ENCODE measurements at places on chromosomes 5 and 9.
A peak's percentile ranks its signal among the peaks of the same experiment; 100 is the strongest.

DNA sequence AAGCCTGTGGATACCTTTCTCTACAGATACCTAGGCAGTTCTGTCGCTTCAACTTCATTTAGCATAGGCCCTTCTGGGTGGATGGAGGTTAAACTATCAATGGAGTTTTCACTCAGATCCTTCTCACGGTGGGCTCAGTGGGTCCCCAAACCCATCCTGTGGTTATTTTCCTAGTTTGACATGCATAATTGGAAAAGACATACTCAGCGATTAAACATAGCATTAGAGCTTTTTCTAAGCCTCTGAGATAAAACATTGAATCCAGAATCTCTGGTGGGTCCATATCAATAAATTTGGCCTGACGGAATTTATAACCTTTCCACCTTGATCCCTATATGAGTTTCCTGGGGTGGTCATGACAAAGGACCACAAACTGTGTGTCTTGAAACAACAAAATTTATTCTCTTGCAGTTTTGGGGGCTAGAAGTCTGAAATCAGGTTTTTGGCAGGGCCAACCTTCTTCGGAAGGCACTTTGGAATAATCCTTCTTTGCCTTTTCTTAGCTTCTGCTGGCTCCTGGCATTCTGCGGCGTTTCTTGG, 1.7 kb upstream of the OTULIN start:
- H3K36me3 ChIP-seq: no peaks in the 10 kb centered on the region
- H3K4me3 ChIP-seq: no peak overlapping the region
- H3K27ac ChIP-seq: no peak overlapping the region
- H3K4me1 ChIP-seq: peaks cover 44% of the 10 kb centered on the region

DNA sequence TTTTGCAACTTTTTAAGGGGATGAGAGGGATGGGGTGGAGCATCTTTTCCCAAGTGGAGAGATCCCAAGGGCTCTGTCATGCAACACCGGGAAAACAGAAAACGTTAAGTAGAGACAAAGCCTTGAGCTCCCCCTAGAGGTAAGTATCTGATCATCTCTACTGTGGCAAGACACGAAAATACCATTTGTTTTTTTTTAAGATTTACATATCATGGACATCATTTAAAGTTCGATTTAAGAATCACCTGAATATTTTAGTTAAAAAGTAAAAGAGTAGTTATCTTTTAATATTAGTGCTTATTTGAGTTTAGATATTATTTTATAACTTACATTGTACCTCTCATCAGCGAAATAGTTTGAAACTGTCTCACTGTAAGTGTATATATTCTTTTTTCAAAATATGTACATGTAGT, 200.4 kb downstream of the LRRC70 start:
- DNase-seq: no peak
- no peak overlapping the region for H3K4me3 ChIP-seq
- no peaks in the 10 kb centered on the region for H3K27me3 ChIP-seq

- H3K36me3 ChIP-seq: no peaks in the 10 kb centered on the region
- no peak overlapping the region for H3K27ac ChIP-seq
- no peaks in the 10 kb centered on the region for H3K4me1 ChIP-seq
- no peak overlapping the region for H3K4me3 ChIP-seq
- H3K27me3 ChIP-seq: no peaks in the 10 kb centered on the region
Measured at GRCh38 chr5:101728933-101729332, 567.2 kb downstream of the SLCO4C1 start.

DNA sequence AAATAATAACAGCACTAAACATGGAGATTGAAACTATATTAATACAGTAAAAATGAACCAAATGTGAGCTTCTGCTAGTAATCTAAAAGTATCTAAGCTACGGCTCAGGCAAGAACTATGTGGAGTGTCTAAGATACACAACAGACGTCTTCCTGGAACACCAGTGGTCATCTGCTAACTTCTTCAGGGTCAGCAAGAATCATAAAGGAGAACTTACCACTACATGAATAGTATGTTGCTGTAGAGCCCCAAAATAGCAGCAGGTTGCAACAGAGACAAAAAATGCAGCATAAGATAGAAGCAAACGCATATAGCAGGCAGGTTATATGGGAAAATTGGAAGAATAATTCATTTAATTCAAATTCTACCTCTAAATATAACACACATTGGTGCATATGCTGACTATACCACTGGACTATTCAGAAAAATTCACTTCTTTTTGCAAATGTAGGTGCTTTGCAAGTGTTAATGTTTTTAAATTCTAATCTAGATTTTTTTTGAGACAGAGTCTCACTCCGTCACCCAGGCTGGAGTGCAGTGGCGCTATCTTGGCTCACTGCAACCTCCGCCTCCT, 27.1 kb downstream of the DCTN4 start:
- peaks cover 48% of the 10 kb centered on the region for H3K36me3 ChIP-seq
- H3K4me3 ChIP-seq: no peak overlapping the region
- H3K27me3 ChIP-seq: no peaks in the 10 kb centered on the region
- no peak for DNase-seq

GRCh38 chr5:88060194-88060593, 208.5 kb downstream of the TMEM161B start:
- H3K27me3 ChIP-seq: no peaks in the 10 kb centered on the region
- H3K36me3 ChIP-seq: no peaks in the 10 kb centered on the region
- H3K4me3 ChIP-seq: no peak overlapping the region
- H3K4me1 ChIP-seq: no peaks in the 10 kb centered on the region

DNA sequence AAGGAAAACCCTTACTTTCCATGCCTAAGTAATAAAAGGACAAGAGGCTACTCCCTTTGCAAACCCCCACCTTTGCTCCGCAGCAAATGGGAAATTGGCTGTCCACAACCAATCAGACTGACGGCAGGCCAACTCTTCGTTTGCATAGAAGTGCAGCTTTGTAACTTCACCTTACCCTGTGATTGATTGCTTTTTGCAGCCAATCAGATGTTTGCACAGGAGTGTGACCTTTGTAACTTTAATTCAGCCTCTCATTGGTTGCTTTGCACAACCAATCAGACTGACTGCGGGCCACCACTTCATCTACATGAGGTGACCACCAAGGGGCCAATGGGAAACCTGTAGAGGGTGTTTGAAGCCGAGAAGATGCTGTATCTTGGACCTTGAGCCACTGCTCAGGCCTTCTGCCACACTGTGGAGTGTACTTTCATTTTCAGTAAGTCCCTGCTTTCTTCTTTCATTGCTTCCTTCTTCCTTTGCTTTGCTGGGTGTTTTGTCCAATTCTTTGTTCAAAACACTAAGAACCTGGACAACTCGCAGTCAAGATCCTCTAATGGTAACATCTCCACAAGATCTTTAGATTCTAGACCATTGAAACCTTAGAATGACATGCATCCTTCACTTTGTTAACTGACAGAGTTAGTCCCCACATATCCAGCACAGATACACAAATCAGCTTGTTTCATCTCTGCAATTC, 51.3 kb upstream of the FREM1 start:
- no peaks in the 10 kb centered on the region for H3K27me3 ChIP-seq
- H3K4me1 ChIP-seq: peaks cover 7% of the 10 kb centered on the region
- H3K4me3 ChIP-seq: no peak overlapping the region
- no peak overlapping the region for H3K27ac ChIP-seq
- H3K36me3 ChIP-seq: no peaks in the 10 kb centered on the region

GRCh38 chr9:129006328-129007034, 21.6 kb downstream of the SH3GLB2 start:
- no peaks in the 10 kb centered on the region for H3K27me3 ChIP-seq
- DNase-seq: peak; percentile 40
- no peaks in the 10 kb centered on the region for H3K4me1 ChIP-seq
- H3K36me3 ChIP-seq: peaks cover 41% of the 10 kb centered on the region
- H3K27ac ChIP-seq: no peak overlapping the region
- no peak overlapping the region for H3K4me3 ChIP-seq

- no peak overlapping the region for H3K4me3 ChIP-seq
- H3K27ac ChIP-seq: no peak overlapping the region
- H3K4me1 ChIP-seq: no peaks in the 10 kb centered on the region
- H3K27me3 ChIP-seq: no peaks in the 10 kb centered on the region
- no peaks in the 10 kb centered on the region for H3K36me3 ChIP-seq
Measured at GRCh38 chr9:2613730-2614271, 7.8 kb upstream of the VLDLR start.

GRCh38 chr9:87786876-87787275, 61.0 kb downstream of the CTSL start:
- H3K4me3 ChIP-seq: no peak overlapping the region
- no peaks in the 10 kb centered on the region for H3K36me3 ChIP-seq
- no peaks in the 10 kb centered on the region for H3K27me3 ChIP-seq
- H3K27ac ChIP-seq: no peak overlapping the region

DNA sequence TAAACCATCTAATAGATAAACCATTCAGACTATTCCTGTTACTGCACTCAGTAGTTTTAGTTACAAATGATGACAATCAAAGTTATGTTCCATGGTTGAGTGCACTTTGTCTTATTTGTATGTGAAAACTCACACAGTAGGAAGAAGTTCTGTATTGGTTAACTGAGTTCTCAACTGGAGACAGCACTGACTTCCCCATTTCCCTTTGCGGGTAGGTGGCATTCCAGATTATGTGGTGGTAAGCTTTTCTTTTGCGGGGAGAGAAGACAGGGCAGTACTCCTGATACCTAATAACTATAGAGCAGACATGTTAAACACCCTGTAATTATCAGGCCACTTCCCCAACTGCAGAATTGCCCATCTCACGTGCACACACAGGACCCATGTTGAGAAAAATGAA, 24.4 kb downstream of the TARS1 start:
- no peak overlapping the region for H3K4me3 ChIP-seq
- peaks cover 84% of the 10 kb centered on the region for H3K36me3 ChIP-seq
- no peak overlapping the region for H3K27ac ChIP-seq
- H3K4me1 ChIP-seq: no peaks in the 10 kb centered on the region

DNA sequence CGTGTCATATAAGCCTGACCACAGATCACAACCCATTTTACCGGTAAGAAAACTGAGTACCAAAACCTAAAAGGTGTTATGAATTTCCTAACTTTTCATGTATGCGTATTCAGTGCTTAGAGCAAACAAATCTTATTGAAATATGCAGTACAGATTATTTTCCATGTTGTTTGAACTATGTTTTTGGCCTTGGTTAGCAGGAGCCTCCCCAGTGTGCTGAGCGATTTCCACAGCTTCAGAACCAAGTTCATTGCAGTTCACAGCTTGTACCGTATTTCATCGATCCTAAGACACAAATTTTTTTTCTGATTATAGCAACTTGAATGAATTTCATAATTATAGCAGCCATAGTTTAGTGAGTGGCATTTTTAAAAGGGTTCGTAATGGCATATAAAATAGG, 13.7 kb downstream of the ADAMTSL1 start:
- no peak overlapping the region for H3K4me3 ChIP-seq
- DNase-seq: no peak
- no peaks in the 10 kb centered on the region for H3K27me3 ChIP-seq
- no peaks in the 10 kb centered on the region for H3K36me3 ChIP-seq
- no peak overlapping the region for H3K27ac ChIP-seq
